SIG-M5 (cell line): ENCODE measurements at places on chromosomes 1 and 21.

DNA sequence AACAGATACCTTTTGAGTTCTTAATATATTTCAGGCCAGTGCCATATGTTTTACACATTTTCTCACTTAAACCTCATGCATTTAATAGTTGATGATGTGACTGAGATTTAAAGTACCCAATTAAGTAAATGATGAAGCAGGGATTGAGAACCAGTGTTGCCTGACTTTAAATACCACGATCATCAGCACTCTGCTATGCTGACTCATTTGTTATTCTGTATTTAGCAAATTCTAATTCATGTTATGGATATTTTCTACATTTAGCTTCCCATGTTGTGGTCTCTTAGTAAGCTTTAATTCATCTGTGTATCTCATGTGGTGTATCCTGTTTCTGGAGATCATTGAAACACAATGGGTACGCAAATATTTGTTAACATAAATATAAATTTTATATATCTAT lies 363.0 kb downstream of the PTBP2 start:
- no peak for DNase-seq

DNA sequence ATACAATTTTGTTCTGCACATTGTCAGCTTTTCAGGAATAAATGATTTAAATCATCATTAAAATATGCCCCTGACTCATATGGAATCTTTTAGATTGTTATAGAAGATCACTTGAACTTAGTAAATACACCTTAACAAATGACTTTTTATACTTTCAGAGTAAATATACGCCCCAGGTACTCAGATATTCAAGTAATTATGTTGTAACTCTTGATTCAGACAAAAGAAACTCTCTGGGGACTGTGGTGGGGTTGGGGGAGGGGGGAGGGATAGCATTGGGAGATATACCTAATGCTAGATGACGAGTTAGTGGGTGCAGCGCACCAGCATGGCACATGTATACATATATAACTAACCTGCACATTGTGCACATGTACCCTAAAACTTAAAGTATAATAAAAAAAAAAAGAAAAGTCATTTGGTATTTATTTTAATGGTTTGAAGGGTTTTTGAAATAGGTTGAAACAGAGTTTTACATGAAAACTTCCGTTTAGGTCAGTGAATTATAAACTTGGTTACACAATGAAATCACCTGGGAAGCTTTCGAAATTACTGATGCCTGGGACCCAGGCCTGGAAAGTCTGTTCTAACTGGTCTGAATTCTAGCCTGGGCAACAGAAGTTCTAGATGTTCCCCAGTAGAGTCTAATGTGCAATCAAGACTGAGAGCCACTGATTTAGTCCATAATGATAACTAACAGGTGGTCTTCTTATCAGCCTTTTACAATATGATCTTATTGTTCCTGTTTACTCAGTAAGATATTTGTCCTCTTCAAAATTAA lies 320.5 kb upstream of the NR5A2 start:
- DNase-seq: no peak

- DNase-seq: no peak
Measured at GRCh38 chr1:55425310-55425930, 210.3 kb upstream of the USP24 start.

GRCh38 chr1:116129537-116129936 lies 18.3 kb downstream of the MAB21L3 start:
- no peak for DNase-seq

GRCh38 chr1:27632387-27633297 lies 2.3 kb downstream of the FGR start:
- DNase-seq: no peak

- DNase-seq: no peak
Measured at GRCh38 chr1:81230983-81231728, 569.6 kb upstream of the ADGRL2 start.

DNA sequence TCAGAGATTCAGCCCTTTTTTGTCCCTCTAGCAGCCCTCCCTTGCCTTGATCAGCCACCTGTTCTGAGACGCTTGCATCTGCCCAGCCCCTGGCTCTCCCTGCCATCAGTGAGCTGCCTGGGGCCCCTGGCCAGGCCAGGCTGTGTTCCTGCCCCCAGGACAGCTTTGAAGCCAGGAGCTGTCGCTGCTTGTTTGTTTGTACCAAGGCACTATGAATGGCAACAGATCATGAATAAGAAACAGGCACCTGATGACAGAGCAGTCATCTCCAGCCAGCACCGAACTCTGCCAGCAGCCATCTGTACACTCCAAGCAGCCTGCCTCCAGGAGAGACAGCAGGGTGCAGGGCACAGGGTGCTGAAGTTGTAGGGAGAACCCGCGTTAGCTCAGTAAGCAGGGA lies 8.1 kb upstream of the VWA5B1 start:
- DNase-seq: no peak
